ENCODE measurements at places on chromosomes 1 and 21.
A peak's percentile ranks its signal among the peaks of the same experiment; 100 is the strongest.

DNA sequence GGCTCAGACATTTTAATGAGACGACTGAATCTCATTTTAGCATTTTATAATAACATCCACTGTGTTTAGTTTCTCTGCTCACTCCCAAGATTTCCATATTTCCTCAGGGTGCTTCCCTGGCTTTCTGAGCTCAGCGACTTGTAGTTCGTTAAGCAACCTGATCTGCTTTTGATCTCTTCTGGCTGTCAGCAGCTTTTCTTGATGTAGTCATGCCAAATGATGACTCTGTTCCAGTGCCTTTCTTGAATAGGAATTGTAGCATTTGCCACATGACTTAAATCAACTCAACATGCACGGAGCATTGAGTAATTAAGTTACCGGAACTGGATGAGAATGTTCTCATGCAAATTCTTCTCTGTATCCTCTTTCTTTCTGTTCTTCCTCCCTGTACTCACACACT is 246.1 kb downstream of the FMN2 start:
- no peak for DNase-seq

DNA sequence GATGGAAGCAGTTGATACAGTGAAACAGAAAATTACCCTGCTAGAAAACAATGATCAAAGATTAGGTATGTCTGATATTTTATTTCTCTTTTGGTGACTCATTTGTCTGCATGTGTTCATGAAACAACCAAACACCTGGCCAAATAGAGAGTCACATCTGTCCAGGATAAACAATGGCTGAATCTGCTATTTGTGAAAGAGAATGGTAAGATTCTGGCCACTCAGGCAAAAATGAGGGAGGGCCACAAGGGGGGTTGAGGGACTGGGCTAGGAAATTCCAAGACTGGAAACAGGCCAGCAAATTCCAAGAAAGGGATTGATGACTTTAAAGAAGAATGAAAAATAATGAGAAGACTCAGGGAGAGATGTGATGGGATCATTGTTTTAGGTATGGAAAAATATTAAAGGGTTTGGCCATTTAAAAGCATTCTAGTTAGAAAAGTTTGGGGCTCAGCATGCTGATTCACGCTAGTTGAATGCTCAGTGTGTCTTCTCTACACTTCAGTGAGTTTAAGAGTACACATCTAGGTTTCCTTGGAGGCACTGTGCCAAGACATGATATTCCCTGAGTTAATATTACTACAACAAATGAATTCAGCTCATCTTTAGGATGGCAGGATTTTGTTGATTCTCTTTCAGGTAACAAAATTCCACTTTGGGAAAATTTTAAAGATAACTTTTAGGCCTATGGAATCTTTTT is 44.9 kb downstream of the TRAF5 start:
- no peak for DNase-seq

DNA sequence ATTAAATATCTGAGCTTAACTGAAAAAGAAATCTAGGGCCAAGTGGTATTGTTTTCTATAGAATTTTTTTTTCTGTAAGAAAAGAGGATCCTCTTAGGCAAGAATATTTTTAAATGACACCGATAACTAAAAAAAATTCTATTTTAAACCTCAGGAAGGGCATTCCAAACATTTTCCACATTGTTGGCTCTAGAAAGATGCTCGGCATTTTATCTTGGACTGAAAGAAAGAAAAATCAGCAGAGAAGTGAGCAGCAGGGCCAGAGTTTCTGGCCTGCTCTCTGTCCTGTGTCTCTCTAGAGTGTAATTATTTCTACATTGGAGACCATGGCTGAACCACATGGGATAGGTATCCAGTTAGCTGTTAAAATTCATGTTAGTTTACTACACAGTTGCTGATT is 192.5 kb upstream of the GREM2 start:
- no peak for DNase-seq

- DNase-seq, result no peak
Observed at GRCh38 chr1:19564366-19564765, 79.0 kb upstream of the CAPZB start.

GRCh38 chr1:241518476-241519307 is 863 bp downstream of the FH start:
- peak; percentile 43 for DNase-seq

DNA sequence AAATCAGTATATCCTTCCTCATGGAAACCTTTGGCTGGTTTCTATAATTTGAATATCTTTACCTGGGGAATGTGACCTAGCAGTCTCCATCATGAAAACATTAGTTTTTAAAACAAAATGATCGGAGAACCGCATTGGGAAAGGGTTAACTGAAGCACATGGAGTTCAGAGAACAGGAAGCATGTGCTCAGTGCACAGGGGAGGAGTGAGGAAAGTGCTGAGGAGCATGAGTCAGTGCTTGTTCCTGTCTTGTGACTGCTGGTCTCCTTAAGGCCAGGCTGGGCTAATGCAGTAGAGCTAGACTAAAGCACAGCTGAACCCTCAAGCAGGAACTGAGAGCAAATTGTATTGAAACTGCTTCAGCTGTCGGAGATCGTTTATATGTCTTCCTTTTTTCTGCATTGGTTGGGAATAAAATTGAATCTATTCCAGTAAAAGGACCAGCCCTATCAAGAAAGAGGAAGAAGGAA is 5.8 kb downstream of the IFI16 start:
- peak; percentile 83 for DNase-seq

- DNase-seq, result peak; percentile 29
Observed at GRCh38 chr1:157697781-157698569, 2.6 kb downstream of the FCRL3 start.

- DNase-seq, result no peak
Observed at GRCh38 chr1:53631622-53632310, 107.2 kb downstream of the GLIS1 start.

GRCh38 chr1:169796274-169796810 is 1.6 kb upstream of the METTL18 start:
- no peak for DNase-seq

DNA sequence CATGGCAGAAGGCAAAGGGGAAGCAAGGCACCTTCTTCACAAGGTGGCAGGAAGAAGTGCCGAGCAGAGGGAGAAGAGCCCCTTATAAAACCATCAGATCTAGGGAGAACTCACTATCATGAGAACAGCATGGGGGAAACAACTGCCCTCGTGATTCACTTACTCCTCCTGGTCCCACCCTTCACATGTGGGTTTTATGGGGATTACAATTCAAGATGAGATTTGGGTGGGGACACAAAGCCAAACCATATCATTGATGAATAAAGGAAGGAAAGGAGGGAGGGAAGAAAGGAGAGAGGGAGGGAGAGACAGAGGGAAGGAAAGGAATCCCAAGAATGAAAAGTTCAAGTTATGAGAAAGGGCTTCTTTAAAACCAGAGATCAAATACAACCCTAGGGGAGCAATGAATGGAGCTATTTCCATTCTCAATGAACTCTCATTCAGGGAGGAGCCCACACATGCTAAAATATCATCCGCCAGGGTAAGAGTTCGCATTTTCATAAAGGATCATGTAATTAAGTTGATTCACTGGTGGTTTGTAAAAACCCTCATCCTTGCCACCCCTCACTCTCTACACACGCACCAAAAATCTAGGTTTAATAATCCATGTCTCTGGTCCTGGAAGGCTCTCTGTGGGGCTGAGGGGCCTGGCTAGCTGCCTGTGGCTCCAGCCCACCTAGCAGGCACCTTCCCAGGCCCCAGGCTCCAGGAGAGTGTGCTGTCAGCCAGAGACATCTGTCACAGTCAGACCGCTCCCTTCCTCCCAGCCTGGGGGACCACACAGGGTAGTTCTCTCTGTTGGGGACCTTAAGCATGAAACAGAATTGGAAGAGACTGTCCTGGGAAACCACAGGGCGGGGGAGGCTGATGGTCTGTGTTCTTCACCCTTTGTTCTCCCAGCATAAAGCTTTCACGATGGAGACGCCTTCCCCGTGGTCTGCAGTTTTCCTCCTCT is 94.0 kb downstream of the CCDC185 start:
- DNase-seq, result no peak

DNA sequence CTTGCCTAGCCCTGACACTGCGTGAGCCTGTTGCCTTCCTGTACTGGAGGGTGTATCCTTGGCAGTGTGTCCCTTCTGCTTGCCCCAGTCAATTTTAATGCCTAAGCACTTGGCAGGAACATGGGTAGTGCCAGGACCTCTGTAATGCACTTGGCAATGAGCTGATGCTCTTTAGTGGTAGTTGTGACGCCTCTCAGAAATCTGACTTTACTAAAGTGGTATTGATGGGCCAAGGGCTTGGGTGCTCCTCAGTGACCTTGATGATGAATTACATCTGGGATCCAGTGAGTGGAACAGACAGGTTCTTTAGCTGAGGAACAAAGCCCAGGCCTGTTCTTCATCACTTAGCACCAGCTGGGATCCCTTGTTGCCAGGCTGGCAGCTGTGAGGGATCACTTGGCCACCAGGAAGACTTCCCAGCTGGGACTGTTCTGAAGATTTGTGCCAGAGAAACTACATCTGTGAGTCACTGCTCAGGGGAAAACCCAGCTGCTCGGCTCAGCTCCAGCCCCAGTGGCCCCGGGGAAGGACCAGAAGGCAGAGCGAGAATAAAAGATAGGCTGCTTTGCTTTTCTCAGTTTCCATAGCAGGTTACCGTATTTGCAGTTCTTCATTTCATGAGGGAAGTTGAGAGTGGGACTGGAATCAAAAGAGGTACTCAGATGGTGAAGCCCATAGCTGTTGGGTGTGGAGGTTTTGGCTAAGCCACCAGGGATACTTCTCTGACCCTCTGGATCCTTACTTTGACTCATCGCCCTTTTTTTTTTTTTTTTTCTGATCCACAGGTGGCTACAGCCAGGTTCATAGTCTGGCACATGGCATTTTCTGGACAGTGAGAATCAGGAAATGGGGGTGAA is 28.5 kb upstream of the KCNA2 start:
- DNase-seq, result peak; percentile 82

DNA sequence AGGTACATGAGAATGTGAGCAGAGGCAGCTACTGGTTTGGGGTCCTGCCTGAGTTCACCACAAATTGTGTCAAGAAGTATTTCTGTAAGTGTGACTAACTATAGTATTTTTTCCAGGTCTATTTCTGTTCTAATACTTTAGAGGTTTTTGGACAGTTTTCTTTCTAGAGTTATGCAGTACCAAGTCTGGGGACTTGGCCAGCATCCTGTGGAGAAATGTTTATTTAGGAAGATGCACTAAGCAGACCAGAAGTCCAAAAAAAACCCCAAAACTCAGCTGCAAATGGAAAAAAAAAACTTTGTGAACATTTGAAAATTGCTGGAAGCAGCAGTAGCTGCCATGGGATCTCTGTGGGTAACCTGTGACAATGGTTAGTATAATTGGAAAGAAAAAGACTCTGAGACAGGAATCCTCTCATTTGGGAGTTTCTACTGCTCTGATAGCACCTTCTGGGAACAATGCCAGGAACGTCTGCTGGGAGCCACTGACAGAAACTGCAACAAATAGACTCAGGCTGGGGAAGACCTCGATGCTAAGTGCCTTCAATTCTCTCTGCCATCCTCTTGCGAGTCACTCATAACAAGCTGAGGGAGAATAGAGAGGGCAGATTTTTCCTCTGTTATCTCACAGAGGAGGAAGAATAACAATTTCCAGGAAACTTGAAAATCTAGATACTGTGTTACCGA is 37.6 kb downstream of the OR10R2 start:
- DNase-seq, result no peak

- DNase-seq, result peak; percentile 35
Observed at GRCh38 chr1:172394141-172394751, 26.2 kb upstream of the C1orf105 start.

GRCh38 chr1:53196017-53196484 is 573 bp upstream of the CPT2 start:
- no peak for DNase-seq

Measured in natural killer cell (primary cell).